ENCODE measurements at places on chromosomes 2 and 18. TPM values are rescaled to one million over a fixed set of nuclear protein-coding genes. Genes with fewer than 3 reads are reported as not detected.

- DNase-seq, result peak; percentile 95
Measured at GRCh38 chr2:27085673-27086089, 891 bp upstream of the KHK start.

DNA sequence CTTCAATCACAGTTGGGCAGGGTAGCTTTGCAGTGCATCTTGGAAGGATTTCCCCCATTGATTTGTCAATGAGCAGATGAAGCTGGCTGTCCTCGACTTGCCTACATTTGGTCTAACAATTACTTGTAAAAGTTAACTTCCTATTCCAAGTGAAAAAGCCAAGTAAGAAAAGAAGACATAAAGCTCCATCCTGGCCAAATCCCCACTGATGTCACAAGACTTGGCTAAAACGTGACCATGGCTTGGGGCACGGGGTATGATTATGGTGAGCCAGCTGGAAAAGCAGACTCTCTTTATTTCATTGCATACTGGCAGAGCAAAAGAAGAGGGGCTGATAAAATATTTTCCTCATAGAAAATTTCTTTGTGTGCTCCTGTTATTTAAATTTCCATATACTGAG is 25.4 kb upstream of the PID1 start:
- no peak for DNase-seq

Gene CAPN14
- under 0.01 TPM for total RNA-seq

Gene NEU2
- not detected for total RNA-seq
